ELF-1 (cell line): ENCODE measurements at places on chromosomes 2 and 18.

DNA sequence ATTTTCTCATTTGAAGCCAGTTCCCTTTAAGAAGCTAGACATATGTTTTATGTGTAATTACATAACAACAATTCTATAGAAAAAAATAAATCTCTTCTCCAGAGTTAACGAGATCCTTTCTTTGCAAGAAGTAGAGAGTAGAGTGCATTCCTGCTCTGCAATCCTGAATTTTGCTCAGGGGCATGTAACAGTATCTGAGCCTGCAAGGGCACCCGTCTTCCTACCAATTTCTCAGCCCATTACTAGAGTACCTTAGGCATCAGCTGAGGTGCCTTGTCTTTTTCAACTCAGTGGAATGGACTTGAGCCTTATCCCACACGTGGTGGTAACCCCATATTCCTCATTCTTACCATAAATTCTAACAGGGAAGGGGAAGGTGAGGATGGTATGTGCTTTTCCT is 205.9 kb downstream of the IKZF2 start:
- peak; percentile 52 for DNase-seq

- peak; percentile 95 for DNase-seq
Observed at GRCh38 chr2:10043256-10043905, at the start of gene KLF11. Gene KLF11 (plus strand): TSS chr2:10043550. CDS start chr2:10043717, 167 bp downstream.

GRCh38 chr2:242004902-242005230 is 135.3 kb downstream of the RTP5 start:
- no peak for DNase-seq

DNA sequence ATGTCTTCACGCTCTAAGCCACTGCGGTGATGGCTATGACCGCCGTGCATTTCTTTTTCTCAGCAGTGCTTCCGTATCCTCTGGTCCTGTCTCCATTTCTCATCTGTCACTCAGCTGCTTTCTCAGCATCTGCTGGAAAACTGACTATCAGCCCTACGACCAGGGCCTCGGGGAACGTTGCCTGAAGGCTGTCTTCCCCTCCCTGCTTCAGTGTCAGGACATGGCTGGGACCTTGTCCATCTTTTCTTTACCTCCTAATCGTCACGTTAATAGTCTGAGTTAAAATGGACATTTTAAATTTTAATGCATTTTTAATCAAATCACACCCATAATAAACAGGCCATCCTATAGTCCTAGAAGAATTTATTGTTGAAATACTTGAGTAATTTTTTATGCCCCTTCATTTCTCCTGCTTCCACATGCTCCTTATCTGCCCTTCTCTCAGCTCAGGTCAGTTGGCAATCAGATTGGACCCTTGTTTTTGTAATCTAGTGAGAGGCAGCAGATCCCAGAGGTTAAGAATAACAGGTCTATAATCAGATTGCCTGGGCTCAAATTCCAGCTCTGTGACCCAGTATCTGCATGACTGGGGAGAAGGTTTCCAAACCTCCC is 250.2 kb upstream of the SIX3 start:
- DNase-seq, result no peak

GRCh38 chr2:48755473-48755872 is at the start of gene LHCGR:
Gene LHCGR (minus strand): TSS chr2:48755724. CDS start chr2:48755671, 53 bp downstream.
- peak; percentile 27 for DNase-seq

DNA sequence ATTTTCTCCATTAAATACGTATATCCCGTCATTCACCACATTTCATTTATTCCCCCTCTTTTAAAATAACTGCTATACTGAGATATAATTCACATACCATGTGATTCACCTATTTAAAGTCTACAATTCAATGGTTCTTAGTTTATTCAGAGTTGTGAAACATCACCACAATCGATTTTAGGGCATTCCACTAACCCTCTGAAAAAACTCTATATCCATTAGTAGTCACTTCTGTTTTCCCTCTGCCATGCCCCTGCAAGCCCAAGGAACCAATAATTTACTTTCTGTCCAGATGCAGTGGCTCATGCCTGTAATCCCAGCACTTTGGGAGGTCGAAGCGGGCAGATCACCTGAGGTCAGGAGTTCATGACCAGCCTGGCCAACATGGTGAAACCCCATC is 95.5 kb upstream of the FZD5 start:
- DNase-seq, result no peak
